ENCODE measurements at places on chromosomes 6 and 20.

DNA sequence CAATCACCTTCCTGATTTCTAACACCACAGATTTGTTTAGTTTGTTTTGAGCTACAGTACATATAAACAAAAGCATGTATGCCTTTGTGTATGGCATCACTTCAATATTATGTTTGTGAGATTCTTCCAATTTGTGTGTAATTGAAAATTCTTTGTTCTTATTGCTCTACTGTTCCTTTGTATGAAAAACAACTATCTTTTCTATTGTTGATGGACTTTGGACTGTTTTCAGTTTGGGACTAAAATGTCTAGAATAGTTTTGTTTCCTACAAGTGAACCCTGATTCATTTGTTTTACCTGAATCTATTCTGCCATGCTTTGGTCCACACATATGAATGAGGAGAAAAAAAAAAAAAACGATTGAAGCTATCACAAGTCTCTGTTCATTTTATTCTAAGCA lies 21.2 kb upstream of the ZNF184 start:
- no peak for DNase-seq

GRCh38 chr6:130872250-130873095 lies 45.3 kb downstream of the SMLR1 start:
- DNase-seq: peak; percentile 91

- DNase-seq: no peak
These were observed 43.9 kb upstream of the CD93 start for GRCh38 chr20:23129891-23130621.

DNA sequence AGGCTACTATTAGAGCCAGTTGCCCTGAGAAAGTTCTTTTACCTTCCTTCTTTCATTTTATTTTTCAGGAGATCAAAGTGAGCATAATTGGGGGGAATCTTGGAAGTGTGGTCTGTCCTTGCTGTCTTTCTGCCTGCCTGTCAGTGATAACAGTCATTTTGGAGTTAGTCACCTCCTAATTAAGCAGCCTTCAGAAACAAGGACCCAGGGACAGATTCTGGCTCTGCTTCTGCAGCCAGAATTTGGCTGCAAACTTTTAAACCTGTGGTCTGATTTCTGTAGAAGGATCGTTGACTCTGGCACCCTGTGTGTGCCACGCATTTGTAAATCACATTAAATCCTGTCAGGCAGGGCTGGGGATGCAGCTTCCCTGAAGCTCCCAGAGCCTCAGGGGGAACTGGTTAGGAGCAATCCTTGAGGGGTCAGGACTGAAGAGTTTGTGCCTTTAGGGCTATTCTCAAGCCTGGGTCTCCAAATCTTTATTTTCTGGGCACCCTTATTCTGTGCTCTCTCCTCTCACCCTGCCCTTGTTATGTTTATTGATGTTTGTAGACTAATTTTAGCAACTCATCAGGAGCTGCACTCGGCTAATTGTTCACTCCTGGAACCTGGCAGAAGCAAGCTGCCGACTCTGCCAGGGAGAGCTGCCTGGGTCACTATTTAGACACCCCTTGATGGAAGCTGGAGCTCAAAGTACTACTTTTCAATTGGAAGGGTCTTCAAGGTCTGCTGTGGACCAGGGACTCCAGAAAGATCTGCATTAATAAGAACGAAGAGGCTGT lies 6.8 kb downstream of the NOX3 start:
- DNase-seq: no peak

All from posterior cingulate gyrus (tissue), 11 donors.